Endothelial cell of umbilical vein (primary cell): ENCODE measurements at places on chromosomes 5 and 9. TPM values are rescaled to one million over a fixed set of nuclear protein-coding genes. Genes with fewer than 3 reads are reported as not detected.

The PFN3 gene
- not detected in 2 replicates for polyA plus RNA-seq

The NUTM2F gene
- polyA plus RNA-seq: not detected in 2 replicates

The CENPK gene
- 4.4 and 8.0 TPM in 2 replicates for polyA plus RNA-seq

The CATSPER3 gene
- 0.35 and 0.43 TPM in 2 replicates for polyA plus RNA-seq

The ZBTB34 gene
- polyA plus RNA-seq: 4.0 and 4.3 TPM in 2 replicates
